Activated T-helper 2 cell treated with anti-CD3 and anti-CD28 coated beads, Interferon-gamma antibody, Interleukin-2, Interleukin-4, amounts not matched to agents 10 μg/mL and 5 μg/mL and 100 μg/mL, durations not matched to agents 14 hours and 24 hours and 36 hours (primary cell): ENCODE measurements at places on chromosomes 16 and 17. TPM values are rescaled to one million over a fixed set of nuclear protein-coding genes. Genes with fewer than 3 reads are reported as not detected.
A peak's percentile ranks its signal among the peaks of the same experiment; 100 is the strongest.

DNA sequence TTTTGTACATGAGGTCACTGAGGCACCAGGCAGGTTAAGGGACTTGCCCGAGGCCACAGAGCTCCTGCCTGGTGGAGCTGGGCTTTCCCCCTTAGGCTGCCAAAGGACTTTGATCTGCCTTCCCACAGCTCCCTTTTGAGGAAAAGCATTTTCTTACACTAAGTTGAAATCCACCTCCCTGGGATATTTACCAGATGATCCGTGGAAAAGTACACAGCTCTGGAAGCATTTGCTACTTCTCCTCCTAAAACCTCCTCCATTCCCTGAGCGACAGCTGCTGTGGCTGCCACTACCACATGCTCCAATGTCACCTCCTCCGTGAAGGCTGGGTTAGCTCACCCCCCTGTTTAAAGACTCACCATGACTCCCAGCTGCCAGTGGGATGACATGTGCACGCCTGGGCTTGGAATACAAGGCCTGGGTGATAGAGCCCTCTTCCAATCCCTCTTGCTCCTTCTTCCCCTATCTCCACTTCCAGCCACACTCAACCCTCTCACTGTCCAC is 1.2 kb upstream of the MPRIP start:
- H3K4me3 ChIP-seq: peak overlapping the region; percentile 72
- H3K36me3 ChIP-seq: peaks cover 2% of the 10 kb centered on the region
- DNase-seq: no peak
- H3K27me3 ChIP-seq: no peaks in the 10 kb centered on the region

The CCL16 gene
- not detected in 2 replicates for total RNA-seq

DNA sequence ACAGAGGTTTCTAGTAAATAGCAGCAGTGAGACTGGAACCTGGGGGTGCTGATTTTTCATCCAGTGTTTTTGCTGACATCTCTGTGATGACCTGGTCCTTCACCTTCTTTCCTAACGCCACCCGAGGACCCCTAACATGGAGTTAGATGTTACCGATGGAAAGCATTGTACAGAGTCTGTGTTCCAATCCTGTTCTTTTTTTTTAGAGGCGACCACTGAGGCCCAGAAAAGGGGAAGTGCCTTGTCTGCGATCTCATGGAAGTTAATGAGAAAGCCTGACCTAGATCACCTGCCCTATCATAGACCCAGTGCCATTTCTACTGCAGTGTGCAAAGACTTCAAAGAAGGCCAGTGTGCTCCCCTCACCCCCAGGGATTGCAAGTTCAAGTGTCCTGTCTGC is 362.5 kb downstream of the CA10 start:
- H3K27ac ChIP-seq: no peak overlapping the region
- H3K27me3 ChIP-seq: peaks cover 5% of the 10 kb centered on the region
- no peak overlapping the region for H3K4me3 ChIP-seq
- no peak for DNase-seq
- peaks cover 3% of the 10 kb centered on the region for H3K4me1 ChIP-seq

The ASPSCR1 gene
- total RNA-seq: 32.9 and 33.8 TPM in 2 replicates

DNA sequence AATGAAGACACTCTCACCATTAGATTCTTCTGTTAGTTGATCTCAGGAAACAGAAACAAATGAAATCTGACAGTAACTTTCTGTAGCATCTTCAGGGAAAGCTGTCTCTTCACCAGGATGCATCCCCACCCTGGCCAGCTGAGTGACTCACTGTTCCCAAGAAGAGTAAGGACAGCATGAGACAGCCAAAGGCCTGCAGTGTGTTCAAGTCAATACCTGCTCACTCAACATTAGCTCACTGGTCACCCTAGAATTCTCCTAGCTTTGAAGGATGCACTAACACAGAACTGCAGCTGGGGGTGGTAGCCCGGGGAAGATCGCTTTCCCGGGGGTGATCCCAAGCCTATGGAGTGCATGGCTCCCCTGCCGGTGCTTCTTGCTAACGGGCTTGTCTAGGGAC is 28.2 kb upstream of the CLEC18B start:
- no peaks in the 10 kb centered on the region for H3K27me3 ChIP-seq
- H3K4me1 ChIP-seq: peaks cover 4% of the 10 kb centered on the region
- H3K36me3 ChIP-seq: peaks cover 44% of the 10 kb centered on the region
- no peak overlapping the region for H3K4me3 ChIP-seq
- H3K27ac ChIP-seq: no peak overlapping the region
